Astrocyte (in vitro differentiated cells and primary cell): ENCODE measurements at places on chromosomes 12 and 14. TPM values are rescaled to one million over a fixed set of nuclear protein-coding genes. Genes with fewer than 3 reads are reported as not detected.

TMTC1 gene
- total RNA-seq, result 4.7 and 5.0 TPM in 2 replicates

DNA sequence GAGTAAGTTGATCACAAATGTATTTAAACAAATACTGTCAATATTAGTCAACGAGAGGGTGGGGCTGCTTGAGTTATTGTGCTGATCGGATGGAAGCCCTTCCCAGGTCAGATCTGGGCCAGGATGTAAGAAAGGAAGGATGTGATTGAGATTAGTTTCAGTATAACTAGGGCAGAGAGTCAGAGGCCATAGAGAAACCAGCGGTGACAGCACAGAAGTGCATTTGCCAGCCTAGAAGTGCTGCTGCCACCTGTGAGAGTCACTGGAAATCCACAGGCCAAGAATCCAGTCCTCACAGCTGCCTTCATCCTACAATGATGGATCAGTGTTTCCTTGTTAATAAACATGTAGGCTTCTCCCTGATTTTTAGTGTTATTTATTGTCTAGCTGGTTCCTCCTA, 9.8 kb upstream of the FERMT2 start:
- no peak for DNase-seq

DNA sequence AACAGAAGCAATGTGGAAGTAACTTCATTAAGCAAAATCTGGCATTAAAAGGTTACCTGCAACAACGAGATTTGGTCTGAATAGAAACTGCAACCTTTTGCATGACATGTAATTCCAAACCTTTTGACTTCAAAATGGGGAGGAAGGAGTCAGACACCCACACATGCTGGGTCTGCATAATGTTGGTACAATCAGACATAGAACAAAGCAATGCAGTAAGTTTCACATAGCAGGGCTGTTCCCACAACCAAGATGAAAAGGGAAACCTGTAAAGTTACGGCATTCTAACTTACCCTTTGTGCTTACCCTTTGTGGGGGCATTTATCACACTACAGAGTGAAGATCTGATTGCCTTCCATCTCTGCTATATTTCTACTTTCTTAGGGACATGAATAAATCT, 10.1 kb upstream of the SLC35F4 start:
- no peak for DNase-seq

DNA sequence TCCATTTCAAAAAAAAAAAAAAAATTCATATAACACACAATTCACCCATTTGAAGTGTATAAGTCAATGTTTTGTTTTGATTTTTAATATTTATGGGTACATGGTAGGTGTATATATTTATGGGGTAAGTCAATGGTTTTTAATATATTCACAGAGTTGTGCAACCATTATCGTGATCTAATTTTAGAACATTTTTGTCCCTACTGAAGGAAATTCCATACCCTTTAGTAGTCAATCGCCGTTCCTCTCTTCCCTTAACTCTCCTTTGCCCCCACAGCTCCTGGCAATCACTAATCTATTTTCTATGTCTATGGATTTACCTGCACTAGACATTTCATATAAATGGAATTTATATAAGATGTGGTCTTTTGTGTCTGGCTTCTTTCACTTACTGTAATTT, 92.8 kb downstream of the TRAFD1 start:
- peak; percentile 24 for DNase-seq

DNA sequence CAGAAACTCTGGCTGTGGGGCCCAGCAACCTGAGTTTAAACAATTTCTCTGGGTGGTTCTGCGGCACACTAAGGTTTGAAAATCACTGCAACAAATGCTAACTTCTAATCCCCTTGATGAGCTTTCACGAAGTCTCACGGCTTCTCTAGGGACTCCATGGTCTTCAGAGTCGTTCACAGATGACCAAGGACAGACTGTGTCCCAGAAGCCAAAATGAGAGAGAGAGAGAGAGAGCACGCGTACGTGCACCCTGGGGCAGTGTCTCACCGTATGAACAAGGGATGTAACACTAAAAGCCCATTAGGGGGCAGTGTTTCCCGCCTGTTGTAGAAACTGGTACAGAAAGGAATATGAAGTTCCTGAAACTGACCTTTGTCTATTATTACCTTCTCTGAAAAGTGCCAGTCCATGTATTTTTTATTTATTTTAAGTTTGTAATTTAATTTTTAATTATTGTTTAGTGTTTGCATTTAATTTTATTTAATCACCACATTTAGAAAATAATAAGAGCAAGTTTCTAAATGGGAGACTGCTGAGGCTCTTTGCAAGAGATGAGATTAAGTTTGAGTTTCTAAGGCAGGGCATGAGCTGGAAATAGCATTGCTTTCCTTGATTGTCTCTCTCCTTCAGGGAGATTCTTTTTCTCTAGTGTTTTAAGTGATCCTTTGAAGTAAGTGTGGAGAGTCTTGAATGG, 3.4 kb downstream of the APOLD1 start:
- DNase-seq, result peak; percentile 48
